ENCODE measurements at places on chromosomes 13 and 19. TPM values are rescaled to one million over a fixed set of nuclear protein-coding genes. Genes with fewer than 3 reads are reported as not detected.
A peak's percentile ranks its signal among the peaks of the same experiment; 100 is the strongest.

The ZFP14 gene
- 7.7 TPM for total RNA-seq

The MCEMP1 gene
- not detected for total RNA-seq

GRCh38 chr19:12886651-12886968 is 391 bp downstream of the KLF1 start:
- peaks cover 36% of the 10 kb centered on the region for H3K4me1 ChIP-seq
- H3K27ac ChIP-seq, result no peak overlapping the region
- no peaks in the 10 kb centered on the region for H3K27me3 ChIP-seq
- peak overlapping the region; percentile 35 for H3K4me3 ChIP-seq
- no peak for DNase-seq

- H3K36me3 ChIP-seq, result peaks cover 93% of the 10 kb centered on the region
- no peaks in the 10 kb centered on the region for H3K27me3 ChIP-seq
- H3K4me3 ChIP-seq, result no peak overlapping the region
- H3K4me1 ChIP-seq, result no peaks in the 10 kb centered on the region
- DNase-seq, result no peak
Measured at GRCh38 chr19:39379865-39380396, 11.0 kb downstream of the PAF1 start.

- H3K27ac ChIP-seq, result no peak overlapping the region
- no peak for DNase-seq
- no peak overlapping the region for H3K4me3 ChIP-seq
- H3K4me1 ChIP-seq, result no peaks in the 10 kb centered on the region
- H3K36me3 ChIP-seq, result no peaks in the 10 kb centered on the region
Measured at GRCh38 chr13:111449041-111449440, 128.6 kb downstream of the TEX29 start.

DNA sequence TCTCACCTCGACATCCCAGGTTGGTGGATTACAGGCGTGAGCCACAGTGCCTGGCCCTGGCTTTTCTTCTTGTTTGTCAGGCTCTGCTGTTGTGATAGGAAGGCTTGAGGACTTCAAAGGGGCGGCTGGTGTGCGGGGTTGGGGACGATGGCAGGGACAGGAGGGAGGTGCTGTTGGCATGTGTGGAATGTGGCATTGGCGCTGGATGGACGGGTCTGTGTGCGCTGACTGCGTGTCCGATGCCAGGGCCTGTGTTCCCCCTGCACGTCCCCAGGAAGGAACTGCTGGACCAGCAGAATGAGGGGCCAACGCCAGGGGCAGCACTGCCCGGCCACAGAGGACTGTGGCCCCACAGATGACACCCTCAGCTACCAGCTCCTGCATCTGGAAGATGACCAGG is 12.7 kb upstream of the PTBP1 start:
- H3K27me3 ChIP-seq, result peaks cover 14% of the 10 kb centered on the region
- H3K4me3 ChIP-seq, result no peak overlapping the region
- H3K27ac ChIP-seq, result no peak overlapping the region
- no peaks in the 10 kb centered on the region for H3K36me3 ChIP-seq

DNA sequence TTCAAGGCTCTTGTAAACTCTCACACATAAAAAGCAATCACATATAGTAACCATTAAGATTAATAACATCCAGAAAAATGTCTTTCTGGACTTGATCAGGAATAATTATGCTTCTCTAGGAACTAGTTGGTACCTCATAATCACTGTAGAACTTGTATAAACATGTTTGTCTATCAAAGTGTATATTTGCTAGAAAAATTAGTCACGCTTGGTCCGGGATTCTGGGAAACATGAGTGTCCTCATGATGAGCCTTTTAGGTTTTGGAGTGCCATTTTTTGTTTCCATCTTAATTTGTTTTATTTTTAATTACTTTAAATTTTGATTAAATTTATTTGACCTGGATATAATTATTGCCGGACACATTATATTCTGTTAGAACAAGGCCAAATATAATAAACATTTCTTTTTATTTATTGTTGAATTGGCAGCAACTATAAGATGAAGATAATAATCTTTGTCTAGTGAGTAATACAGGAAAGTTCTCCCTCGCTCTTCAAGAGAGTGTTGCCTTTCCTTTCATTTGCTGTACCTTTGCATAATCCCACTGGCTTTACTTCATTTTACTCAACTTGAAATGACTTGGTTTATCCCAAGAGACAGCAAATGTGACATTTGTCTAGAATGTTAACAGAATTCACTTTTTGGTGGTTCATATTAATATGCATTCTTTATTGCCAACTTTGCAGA is 207.0 kb downstream of the NALCN start:
- no peaks in the 10 kb centered on the region for H3K27me3 ChIP-seq
- no peak overlapping the region for H3K4me3 ChIP-seq
- no peak overlapping the region for H3K27ac ChIP-seq
